Epithelial cell of prostate (primary cell): ENCODE measurements at places on chromosomes 2 and 18.

DNA sequence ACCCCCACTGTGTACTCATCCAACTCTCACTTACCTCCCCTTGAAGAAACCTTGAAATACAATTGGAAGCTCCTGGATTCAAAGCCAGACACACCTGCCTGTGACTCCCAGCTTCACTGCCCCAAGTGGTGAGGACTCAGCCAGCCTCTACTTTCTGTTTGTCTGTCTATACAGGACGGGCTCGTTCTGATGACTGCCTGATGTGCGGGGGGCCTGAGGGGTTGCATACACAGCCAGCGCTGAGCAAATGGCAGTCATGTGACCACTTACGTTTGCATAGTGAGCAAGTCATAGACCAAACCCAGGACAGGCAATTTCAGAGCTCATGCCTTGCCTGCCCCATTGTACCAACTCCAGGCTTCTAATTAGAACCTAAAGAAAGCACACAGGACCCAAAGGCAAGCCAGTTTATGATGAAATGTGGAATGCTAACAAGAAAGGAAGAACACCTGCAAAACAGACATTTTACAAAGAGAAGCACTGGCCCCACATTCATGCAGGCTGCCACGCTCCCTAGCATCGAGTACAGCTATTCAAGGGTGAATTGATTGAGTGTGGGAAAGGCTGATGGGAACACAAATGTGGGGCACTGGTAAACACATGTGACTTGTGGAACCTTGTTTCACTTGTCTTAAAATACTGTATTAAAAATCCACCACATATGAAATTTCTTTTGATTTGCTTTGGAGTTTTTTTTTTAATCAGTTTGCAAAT lies 137.8 kb downstream of the LNPK start:
- DNase-seq: no peak

GRCh38 chr2:205675861-205676516 lies 6.3 kb upstream of the NRP2 start:
- DNase-seq: no peak

GRCh38 chr2:19541884-19542283 lies 183.5 kb upstream of the OSR1 start:
- no peak for DNase-seq

DNA sequence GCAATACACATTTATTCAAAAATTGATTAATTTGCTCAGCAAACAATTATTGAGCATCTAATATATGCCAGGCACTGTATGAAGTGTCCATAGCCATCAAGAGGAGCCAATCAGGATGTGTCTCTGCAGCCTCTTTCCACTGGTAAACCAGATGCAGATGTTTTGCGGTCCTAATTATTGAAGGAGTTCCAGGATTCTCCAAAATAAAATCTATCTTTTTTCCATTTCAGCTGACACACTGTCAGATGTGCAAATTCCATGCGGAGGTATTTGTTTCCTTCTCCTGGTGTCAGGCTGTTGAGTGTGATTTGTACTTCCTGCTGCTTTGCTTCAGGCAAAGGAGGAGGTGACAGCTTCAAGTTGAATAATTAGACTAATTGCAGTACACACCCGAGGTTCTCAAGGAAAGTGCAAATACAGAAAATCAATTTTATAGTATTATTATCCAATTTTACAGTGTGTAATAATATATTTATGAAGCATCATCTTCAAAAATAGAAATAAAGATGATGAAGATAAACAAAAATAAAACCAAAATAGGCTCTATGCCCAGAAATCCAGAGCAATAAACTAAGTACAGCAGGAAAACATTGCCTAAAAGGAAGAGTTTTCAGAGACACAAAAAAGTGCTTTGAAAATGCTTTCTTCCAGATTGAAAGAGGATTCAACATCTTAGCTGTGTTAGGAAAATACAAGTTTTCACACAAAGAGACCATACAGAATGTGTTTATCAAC lies 1352.9 kb upstream of the CHAC2 start:
- no peak for DNase-seq

GRCh38 chr2:54204476-54204875 lies 51.6 kb downstream of the TSPYL6 start:
- DNase-seq: no peak

DNA sequence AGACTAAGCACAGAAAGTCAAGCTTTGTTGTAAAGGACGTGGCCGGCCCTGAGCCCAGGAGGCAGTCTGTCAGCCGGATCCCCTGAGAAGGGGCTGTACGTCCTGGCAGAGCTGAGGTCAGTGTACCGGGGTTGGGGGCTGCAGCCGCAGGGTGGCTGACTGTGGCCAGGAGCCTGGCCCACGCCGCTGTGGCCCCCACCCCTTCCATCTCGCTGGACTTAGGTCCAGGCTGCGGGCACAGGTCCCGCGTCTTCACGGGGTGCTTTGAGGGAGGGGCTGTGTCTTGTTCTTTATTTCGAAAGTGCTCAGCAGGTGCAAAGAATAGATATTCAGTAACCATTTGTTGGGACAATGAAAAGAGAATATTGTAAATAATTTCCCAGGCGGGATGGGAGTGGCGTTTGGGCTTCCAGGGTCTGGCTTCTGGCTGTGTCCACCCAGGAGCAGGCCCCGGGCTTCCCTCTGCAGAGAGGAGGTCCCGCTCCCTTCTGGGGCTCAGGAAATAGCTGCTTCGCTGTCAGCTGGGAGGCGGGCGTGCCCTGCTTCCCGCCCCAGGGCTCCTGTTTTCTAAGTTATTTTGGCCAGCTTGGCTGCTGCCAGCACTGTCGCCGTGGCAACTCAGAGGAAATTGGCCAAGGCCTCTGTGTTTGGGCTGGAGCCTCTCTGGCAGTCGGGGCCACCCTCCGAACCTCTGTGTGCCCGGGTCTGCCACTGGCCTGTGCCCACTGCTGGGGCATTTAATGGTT lies 7.4 kb downstream of the NFATC1 start:
- DNase-seq: no peak

- peak; percentile 41 for DNase-seq
Measured at GRCh38 chr2:109239720-109240119, 110.7 kb downstream of the SH3RF3 start.

- no peak for DNase-seq
Measured at GRCh38 chr18:12843420-12844350, 40.4 kb downstream of the PTPN2 start.

GRCh38 chr2:203462308-203462707 lies 72.8 kb downstream of the RAPH1 start:
- DNase-seq: no peak

DNA sequence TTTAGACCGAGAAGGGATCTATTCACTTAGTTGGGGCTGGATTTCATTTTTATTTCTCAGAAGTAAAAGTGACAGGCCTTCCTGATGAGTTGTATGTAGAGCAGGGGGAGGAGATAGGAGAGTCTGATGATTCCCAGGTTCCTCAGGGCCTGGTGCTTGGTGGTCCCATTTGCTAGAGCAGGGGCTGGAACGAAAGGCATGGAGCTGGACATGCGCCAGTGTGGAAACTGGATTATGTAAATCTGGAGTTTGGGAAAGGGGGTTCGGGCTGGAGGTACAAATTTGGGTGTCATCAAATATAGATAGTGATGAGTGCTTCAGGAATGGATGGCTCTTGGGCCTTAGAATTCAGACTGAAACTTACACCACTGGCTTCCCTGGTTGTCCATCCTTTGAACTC lies 27.5 kb downstream of the GNLY start:
- no peak for DNase-seq

- DNase-seq: no peak
Measured at GRCh38 chr2:65831509-65831908, 399.1 kb upstream of the SPRED2 start.
